ENCODE measurements at places on chromosomes 2 and 18.

DNA sequence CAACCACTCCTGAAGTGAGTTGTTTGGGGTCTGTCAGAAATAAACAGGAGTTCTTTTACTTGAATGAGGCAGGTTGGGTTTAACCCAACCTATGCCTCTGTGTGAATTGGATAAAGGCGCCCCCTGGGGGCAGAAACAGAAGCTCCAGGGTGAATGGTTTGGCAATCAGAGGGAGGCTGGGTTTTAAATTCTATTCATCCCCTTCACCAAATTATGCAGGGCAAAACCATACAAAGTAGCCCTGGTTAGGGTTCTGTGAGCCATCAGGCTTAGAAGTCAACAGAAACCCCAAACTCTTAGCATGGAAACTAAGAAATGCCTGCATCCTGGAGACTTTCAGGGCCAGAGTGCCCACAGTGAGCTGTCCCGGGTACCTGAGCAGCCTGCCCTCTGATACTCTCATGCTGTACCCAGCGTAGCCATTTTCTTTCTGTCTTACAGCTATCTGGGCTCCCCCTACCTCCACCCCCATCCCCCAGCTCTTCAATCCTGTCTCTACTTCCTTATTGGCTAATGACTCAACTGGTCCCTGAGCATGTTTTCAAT, 241.5 kb downstream of the ICOS start:
- peak; percentile 10 for DNase-seq

GRCh38 chr18:9790261-9790660, 82.2 kb downstream of the RAB31 start:
- DNase-seq = no peak

DNA sequence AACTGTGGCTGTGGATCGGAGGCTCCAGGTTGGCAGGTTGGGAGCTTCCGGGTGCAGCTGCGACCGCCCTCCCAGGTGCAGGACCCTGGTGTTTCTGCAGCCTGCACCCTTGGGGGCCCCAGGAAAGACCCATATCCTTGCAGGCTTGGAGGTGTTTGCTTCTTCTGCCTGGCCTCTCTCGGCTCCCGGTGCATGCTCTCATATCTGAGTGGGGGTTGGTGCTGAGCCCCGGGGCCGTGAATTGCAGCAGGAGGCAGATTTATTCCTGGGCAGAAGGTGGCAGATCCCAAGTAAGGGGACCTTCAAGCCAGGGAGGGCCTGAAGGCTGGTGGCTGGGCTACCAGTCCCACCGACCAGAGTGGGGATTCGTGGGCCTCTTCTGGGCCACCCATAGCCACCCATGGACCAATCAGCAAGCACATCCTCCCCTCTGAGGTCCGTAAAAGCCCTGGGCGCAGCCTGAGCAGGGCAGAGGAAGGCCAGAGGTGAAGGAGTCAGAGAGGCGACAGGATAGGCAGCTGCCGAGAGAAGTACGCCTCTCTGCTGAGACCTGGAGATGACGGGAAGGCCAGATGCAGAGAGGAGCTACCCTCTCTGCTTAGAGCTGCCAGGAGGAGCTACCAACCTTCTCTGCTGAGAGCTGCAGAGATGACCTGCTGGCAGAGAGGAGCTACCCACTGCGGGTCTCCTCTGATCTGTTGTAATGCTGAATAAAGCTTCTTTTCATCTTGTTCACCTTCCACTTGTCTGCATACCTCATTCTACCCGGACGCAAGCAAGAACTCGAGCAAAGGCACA, 1279.0 kb upstream of the LRRTM1 start:
- DNase-seq = no peak

- DNase-seq = no peak
These were observed 478.7 kb upstream of the CNTNAP5 start for GRCh38 chr2:123546353-123546752.

GRCh38 chr2:135685361-135685760, 56.3 kb upstream of the UBXN4 start:
- DNase-seq = peak; percentile 88

DNA sequence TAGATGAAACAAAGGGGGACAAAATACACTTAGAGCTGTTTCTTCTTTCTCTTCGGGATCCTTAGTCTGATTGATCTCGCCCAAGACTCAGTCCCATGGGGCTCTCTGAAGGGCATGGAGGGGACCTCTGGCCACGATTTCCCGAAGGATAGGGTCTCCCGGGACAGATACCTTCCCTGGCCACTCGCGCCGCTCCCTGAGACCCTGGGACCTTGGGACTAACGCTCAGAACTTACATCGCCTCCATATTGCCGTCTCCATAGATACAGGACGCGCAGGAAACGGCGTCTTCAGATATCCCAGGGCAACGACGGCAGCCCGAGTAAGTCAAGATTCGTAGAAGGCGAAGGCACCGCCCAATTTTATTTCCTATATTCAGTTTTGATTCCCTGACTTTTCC, at the start of gene CFAP65:
Gene CFAP65 (minus strand): TSS at position 265 of the 400 bp plus-strand sequence. CDS start 2,468 bp downstream, outside the sequence.
- DNase-seq = peak; percentile 72

DNA sequence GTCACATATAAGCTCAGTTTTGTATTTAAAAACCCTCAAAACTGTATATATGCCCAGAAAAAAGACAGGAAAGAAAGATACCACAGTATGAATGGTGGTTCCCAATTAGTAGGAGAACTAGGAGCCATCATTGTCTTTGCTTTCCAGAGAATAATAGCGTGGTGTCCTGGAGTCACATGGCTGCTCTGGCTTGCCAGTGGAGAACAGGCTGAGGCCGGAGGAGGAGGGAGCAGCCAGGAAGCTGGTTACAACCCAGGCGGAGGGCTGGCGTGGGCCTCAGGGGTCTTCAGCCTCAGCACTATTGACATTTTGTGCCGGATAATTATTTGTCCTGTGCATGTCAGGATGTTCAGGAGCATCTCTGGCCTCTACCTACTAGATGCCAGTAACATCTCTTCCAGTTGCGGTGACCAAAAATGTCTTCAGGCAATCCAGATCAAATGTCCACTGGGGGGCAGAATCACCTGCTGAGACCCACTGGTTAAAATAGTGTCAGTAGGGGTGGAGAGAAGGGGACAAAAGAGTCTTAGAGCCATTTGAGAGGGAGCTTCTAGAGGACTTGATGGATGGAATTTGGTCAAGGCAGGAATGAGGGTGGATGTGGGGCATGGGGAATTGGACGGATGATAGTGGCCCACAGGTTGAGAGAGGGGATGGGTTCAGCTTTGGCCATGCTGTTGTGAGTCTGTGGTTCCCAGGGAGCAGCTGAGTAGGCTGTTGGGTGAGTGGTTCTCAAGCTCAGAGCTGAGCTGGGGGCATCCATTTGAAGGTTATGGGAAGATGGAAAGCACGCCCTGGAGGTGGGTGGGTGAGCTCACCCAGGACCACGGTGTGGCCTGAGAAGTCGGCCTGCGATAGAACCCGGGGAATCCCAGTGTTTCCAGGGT, 144.9 kb downstream of the AGAP1 start:
- no peak for DNase-seq

DNA sequence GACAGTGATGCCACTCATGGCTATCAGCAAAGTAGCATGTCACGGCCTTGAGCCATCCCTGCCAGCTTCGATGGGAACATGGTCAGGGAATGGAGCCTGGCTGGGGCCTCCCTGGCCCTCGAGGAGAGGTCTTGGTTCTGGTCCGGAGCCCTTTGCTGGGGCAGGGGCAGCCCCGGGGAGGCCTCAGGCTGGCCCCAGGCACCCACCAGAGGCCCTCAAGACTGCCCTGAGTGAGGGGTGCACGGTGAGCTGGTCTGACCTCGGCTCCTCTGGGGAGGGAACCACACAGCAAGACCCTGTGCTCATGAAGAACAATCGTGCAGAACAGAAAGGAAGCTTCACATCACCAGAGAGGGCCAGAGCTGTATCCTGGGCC, 75.2 kb upstream of the OTOS start:
- no peak for DNase-seq

- DNase-seq = no peak
These were observed 107.4 kb downstream of the ARL6IP6 start for GRCh38 chr2:152825834-152826233.

DNA sequence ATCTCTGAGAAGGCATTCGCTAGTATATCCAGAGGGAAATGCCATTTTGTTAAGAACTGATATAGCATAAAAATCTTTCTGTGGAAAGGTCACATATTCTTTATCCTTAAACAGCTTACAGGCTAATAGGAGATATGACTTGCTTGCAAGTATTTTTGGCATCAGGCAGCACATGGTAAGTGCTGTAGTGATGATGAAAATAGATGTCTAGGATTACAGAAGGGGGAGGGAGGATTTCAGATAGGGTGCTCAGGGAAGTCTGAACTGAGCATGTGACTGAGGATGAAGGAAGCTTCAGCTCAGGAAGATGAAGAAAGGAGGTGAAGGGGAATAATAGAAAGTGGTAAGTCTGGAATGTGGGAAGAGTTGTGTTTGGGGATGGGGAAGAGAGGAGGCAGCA, 158.5 kb upstream of the NOSTRIN start:
- peak; percentile 84 for DNase-seq

DNA sequence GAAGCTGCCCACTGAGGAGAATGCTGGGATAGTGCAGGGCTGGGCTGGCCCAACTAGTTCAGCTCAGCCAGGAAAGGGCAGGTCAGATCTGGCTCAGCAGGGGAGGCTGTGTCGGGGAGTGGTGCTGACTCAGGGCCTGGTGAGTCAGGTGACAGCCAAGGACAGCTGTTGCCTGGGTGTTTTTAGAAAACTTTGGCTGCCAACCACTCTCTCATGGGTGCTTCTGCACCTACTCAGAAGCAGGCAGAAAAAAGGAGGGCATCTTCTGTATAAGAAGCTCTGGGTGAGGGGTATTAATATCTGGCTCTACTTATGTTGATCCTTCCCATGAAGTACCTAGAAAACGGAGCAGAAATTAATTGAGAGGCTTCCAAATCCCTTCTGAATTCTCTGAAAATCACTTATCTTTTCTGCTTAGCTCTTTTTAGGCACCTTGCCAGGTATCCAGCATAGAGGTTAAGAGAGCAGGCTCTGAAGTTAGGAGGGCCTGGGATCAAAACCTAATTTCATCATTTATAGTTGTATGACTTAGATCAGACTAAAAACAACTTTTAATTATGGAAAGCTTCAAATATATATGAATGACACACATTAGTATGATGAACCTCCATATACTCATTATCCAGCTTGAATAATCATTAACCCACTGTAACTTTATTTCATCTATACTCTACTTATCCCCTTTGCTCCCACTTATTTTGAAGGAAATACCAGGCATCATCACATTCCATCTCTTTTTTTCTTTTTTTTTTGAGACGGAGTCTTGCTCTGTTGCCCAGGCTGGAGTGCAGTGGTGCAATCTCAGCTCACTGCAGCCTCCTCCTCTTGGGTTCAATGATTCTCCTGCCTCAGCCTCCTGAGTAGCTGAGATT, 15.5 kb upstream of the RAB10 start:
- DNase-seq = peak; percentile 92

DNA sequence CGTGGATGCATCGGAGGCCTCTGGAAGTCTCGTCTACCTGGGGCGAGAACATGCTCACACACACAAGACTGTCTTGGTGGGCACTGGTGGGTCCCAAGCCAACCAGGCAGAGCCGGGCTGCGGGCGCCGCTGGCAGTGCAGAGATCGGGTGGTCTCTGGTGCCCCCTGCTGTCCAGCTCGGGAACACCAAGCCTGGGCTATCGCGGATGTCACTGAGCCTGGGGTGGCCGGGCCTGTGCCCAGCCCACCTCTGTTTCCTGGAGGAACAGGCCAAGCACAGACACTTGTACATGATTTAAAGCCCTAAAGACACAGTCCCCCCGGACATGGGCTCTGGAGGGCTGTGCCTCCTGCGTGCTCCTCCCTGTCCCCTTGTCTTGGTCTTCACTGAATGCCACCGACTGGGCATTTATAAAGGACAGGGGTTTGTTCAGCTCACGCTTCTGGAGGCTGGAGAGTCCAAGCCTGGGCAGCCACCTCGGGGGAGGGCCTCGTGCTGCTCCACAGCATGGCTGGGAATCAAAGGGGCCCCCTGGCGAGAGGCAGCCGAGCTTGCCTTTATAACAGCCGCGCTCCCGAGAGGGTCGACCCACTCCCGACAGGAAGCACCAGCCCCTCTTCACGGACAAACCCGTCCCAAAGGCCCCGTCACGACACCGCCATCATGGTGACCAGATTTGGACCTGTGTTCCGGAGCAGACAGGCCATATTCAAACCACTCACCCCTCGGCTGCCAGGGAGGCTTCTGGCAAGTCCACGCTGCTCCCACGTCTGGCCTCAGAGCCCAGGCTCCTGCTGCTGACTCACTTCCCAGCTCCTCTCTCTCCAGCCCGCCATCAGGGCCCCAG, 3.6 kb upstream of the OTOS start:
- peak; percentile 14 for DNase-seq

Measured in iris pigment epithelial cell (primary cell).